ENCODE measurements at places on chromosomes 11 and 22. TPM values are rescaled to one million over a fixed set of nuclear protein-coding genes. Genes with fewer than 3 reads are reported as not detected.

The APOL1 gene
- total RNA-seq, result 7.5 TPM

The ENTHD1 gene
- not detected for total RNA-seq

The LRP5 gene
- total RNA-seq, result 19.6 TPM

The RFPL1 gene
- total RNA-seq, result not detected

The RTCB gene
- 93.1 TPM for total RNA-seq

The MMP10 gene
- total RNA-seq, result 1.2 TPM

The LBHD1 gene
- 8.0 TPM for total RNA-seq

The ABCG4 gene
- total RNA-seq, result 0.55 TPM

The TSSK2 gene
- total RNA-seq, result not detected

The OR8D1 gene
- not detected for total RNA-seq

The KCNK4 gene
- total RNA-seq, result 0.52 TPM

The PLA2G6 gene
- 9.7 TPM for total RNA-seq

The CASP1 gene
- 1.6 TPM for total RNA-seq

Measured in astrocyte (in vitro differentiated cells and primary cell).